Activated CD8-positive, alpha-beta memory T cell treated with anti-CD3 and anti-CD28 coated beads, Interleukin-2, amount 10 ng/mL, durations not matched to agents 7 days and 5 days (primary cell): ENCODE measurements at places on chromosomes 16 and 17. TPM values are rescaled to one million over a fixed set of nuclear protein-coding genes. Genes with fewer than 3 reads are reported as not detected.
A peak's percentile ranks its signal among the peaks of the same experiment; 100 is the strongest.

DNA sequence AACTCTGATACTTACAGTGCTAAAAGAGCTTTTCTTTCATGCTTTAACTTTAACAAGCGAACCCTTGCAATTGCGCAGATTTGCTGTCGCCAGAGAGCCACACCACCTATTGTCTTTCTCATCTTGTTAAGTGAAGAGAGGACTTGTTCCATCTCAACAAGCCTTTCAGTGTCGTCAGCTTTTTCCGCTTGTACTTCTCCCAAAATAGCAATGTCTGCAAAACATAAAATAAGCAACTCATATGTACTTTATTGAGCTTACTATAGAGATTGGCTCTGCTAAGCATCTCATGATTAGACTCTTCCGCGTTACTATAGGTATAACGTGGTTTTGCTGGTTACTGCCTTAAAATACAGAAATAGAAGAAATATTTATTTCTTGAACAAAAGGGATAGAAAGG is 51.9 kb downstream of the ABCA8 start:
- H3K4me3 ChIP-seq, result no peak overlapping the region
- H3K27ac ChIP-seq, result no peak overlapping the region
- H3K4me1 ChIP-seq, result no peaks in the 10 kb centered on the region
- no peaks in the 10 kb centered on the region for H3K27me3 ChIP-seq
- H3K36me3 ChIP-seq, result no peaks in the 10 kb centered on the region

- no peak overlapping the region for H3K4me3 ChIP-seq
- H3K27ac ChIP-seq, result no peak overlapping the region
- peaks cover 42% of the 10 kb centered on the region for H3K27me3 ChIP-seq
- no peak for DNase-seq
Observed at GRCh38 chr17:48497103-48497502, 33.7 kb downstream of the HOXB1 start.

DNA sequence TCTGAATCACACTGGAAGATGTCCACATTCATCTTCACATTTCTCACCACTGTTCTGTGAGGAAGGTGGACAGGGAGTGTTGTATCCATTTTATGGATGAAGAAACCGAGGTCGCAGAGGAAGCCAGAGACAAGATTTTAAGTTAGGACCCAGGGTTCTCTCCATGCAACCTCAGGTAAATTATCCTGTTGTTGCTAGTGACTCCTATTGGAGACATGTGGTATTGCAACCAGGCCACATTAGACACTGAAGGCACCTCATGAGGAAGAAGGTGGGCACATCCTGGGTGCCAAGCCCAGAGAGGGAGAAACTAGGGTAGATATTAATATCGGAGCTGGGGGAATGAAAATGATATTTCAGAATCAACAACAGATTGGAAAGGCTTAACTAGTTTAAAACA is 8.5 kb upstream of the WNT9B start:
- peaks cover 3% of the 10 kb centered on the region for H3K4me1 ChIP-seq
- peaks cover 46% of the 10 kb centered on the region for H3K27me3 ChIP-seq
- no peak for DNase-seq
- H3K36me3 ChIP-seq, result peaks cover 4% of the 10 kb centered on the region
- no peak overlapping the region for H3K4me3 ChIP-seq
- H3K27ac ChIP-seq, result no peak overlapping the region

The TMC7 gene
- total RNA-seq, result not detected

The GAS7 gene
- total RNA-seq, result 2.1 TPM

The NOTUM gene
- total RNA-seq, result not detected

DNA sequence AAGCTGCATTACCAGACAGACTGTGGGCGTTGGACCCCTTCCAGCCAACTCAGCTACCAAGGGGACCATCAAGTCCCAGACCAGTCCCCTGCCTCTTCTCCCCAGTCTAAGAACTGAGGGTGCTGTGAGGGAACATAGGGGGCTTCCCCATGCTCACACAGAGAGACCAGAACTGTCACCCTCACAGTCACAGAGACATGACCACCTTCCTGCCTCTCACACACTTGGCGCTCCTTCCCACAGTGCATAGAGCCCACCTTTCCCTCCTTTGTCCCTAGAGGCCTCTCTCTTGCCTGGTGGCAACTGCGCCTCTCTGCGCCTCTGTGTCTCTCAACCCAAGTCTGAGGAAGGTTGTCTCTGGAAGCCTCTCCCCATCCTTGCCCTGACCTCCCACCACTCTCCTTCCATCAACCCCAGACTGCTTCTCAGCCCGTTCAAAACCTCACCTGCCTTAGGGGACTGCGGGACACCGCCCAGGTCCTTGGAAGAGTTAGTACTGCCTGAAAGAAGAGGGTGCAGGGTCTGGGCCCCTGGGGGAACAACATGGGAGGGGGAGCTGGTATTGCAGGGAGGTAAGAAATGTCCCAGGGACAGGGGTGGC is 6.1 kb upstream of the LHX1 start:
- H3K4me1 ChIP-seq, result peaks cover 35% of the 10 kb centered on the region
- peaks cover 2% of the 10 kb centered on the region for H3K36me3 ChIP-seq
- no peak overlapping the region for H3K27ac ChIP-seq
- DNase-seq, result no peak

- H3K4me3 ChIP-seq, result no peak overlapping the region
- H3K27ac ChIP-seq, result no peak overlapping the region
- no peaks in the 10 kb centered on the region for H3K4me1 ChIP-seq
- no peaks in the 10 kb centered on the region for H3K36me3 ChIP-seq
- DNase-seq, result no peak
Observed at GRCh38 chr17:12554251-12554650, 111.4 kb upstream of the MYOCD start.

DNA sequence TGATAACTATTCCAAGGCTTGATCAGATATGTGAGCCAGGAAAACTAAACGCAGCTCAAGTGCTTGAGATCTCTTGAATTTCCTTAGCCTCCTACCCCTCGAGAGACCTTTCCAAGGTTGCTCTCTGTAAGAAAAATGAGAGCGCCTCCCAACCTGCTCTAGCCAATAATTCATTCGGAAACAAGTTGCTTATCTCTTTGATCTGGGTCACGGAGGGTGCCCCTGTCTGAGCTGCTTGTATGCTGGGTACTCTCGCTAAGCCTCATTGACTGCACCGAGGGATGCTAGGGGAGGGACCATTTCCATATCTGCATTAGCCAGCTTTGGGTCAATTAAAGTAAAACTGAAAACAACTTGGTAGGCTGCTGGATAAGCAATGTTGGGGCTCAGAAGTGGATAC is 70.1 kb upstream of the SHISA6 start:
- H3K36me3 ChIP-seq, result no peaks in the 10 kb centered on the region
- no peak for DNase-seq
- no peak overlapping the region for H3K4me3 ChIP-seq
- H3K27me3 ChIP-seq, result no peaks in the 10 kb centered on the region
- no peak overlapping the region for H3K27ac ChIP-seq

The CYGB gene
- total RNA-seq, result not detected

GRCh38 chr16:31451681-31452351 is 7.5 kb upstream of the ARMC5 start:
- no peaks in the 10 kb centered on the region for H3K27me3 ChIP-seq
- H3K4me3 ChIP-seq, result no peak overlapping the region
- DNase-seq, result no peak
- peaks cover 9% of the 10 kb centered on the region for H3K36me3 ChIP-seq

The TMEM238L gene
- total RNA-seq, result not detected

The DLX3 gene
- total RNA-seq, result not detected

DNA sequence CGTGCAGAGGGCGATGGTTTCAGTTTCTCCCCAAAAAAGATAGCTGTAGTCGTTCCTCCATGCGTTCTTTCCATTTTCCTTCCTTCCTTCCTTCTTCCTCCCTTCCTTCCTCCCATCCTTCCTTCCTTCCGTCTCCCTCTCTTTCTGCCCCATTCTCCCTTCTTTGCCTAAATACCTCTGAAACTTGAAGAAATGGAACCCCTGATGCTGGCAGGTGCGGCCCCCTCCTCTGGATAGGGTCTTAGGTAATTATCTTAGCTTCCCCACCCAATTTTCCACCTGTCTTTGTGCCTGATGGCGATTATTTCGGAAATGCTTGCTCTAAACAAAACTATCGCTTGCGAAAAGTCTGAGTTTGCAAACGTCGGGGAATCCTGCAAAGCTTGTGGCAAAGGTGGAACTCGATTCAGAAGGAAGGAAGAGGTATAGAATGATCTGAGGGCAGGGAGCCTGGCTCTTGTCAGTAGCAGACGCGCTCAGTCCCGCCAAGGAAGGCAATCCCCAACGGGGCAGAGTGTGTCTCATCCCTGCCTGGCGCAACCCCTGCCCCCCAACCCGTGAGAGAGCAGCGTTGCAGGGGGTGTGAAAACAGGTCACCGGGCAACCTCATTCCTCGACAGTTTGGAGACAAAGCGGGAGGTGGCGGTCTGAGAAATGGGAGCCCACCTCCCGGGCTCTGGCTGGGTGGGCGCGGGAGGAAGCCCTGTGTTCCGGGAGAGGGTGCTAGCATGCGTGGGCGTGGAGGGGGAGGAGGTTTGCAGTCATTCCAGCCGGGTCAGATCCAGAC is 2.9 kb upstream of the CBX8 start:
- peaks cover 13% of the 10 kb centered on the region for H3K36me3 ChIP-seq
- H3K27me3 ChIP-seq, result peaks cover 52% of the 10 kb centered on the region
- peaks cover 36% of the 10 kb centered on the region for H3K4me1 ChIP-seq
- DNase-seq, result no peak
- peak overlapping the region; percentile 62 for H3K27ac ChIP-seq
- peak overlapping the region; percentile 25 for H3K4me3 ChIP-seq

DNA sequence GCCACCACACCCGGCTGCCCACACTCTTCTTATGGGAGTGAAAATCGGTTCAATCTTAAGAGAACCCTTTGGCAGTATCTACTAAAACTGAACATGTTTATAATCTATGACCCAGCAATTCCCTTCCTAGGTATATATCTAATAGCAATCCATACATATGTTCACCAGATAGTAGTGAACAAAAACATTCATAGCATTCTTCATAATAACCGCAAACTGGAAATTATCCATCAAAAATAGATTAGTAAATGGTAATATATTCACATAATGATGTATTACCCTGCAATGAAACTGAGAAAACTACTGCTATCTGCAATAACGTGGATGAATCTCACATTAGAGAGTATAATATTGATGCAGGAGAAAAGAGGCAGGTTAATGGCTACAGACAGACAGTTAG is 23.1 kb downstream of the COPRS start:
- H3K4me1 ChIP-seq, result peaks cover 8% of the 10 kb centered on the region
- H3K4me3 ChIP-seq, result no peak overlapping the region
- DNase-seq, result no peak
- no peaks in the 10 kb centered on the region for H3K36me3 ChIP-seq
- H3K27ac ChIP-seq, result no peak overlapping the region

The PLXDC1 gene
- 1.2 TPM for total RNA-seq

- H3K4me1 ChIP-seq, result peaks cover 91% of the 10 kb centered on the region
- no peaks in the 10 kb centered on the region for H3K27me3 ChIP-seq
- no peak overlapping the region for H3K4me3 ChIP-seq
- no peak overlapping the region for H3K27ac ChIP-seq
Observed at GRCh38 chr16:20868890-20869289, 31.3 kb downstream of the DCUN1D3 start.

The UNK gene
- 33.1 TPM for total RNA-seq

DNA sequence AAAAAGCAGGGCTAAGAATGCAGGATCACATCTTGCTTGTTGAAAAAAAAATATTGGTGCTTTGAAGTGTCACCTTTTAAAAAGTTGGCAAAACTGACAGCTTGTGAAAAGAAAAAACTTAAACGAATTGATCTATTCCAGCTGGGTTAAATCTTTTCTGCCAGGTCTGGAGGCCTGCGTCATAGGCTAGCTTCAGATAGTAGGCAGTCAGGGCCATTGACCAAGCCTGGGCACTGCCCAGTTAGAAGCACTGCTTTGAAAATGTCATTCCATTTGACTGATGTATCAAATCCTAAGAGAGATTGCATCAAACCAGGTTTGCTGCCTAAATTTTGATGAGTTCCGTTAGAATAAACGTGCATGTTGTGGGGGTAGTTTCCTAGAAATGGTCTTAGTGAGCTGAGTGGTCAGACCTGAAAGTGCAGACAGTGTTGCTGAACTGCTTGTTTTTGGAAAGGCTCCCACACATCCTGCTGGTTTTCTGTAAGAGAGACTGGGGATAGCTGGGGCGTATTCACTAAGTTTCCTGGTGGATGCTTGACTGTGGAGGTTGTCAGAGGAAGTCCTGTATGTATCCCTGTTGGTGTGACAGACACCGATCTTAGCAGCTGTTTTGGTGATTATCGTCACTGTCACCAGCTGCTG is 38.8 kb downstream of the NUP88 start:
- H3K4me1 ChIP-seq, result no peaks in the 10 kb centered on the region
- no peak overlapping the region for H3K27ac ChIP-seq

GRCh38 chr16:72255786-72256185 is 83.8 kb upstream of the PMFBP1 start:
- no peak for DNase-seq
- H3K27ac ChIP-seq, result no peak overlapping the region
- H3K27me3 ChIP-seq, result no peaks in the 10 kb centered on the region
- no peaks in the 10 kb centered on the region for H3K4me1 ChIP-seq
- no peaks in the 10 kb centered on the region for H3K36me3 ChIP-seq

- H3K27ac ChIP-seq, result no peak overlapping the region
- no peaks in the 10 kb centered on the region for H3K36me3 ChIP-seq
- no peak overlapping the region for H3K4me3 ChIP-seq
Observed at GRCh38 chr16:31842864-31843263, 30.7 kb upstream of the ZNF267 start.

The TBC1D3E gene
- total RNA-seq, result not detected

The CLDN6 gene
- total RNA-seq, result not detected

The NPIPA8 gene
- total RNA-seq, result 29.6 TPM

The HCRT gene
- total RNA-seq, result not detected

GRCh38 chr16:733382-734207 is 6.7 kb downstream of the HAGHL start:
- peaks cover 36% of the 10 kb centered on the region for H3K4me1 ChIP-seq
- H3K4me3 ChIP-seq, result no peak overlapping the region
- no peak overlapping the region for H3K27ac ChIP-seq
- H3K27me3 ChIP-seq, result no peaks in the 10 kb centered on the region
- peak; percentile 45 for DNase-seq

The TBC1D3K gene
- total RNA-seq, result not detected

The ABCC12 gene
- not detected for total RNA-seq

DNA sequence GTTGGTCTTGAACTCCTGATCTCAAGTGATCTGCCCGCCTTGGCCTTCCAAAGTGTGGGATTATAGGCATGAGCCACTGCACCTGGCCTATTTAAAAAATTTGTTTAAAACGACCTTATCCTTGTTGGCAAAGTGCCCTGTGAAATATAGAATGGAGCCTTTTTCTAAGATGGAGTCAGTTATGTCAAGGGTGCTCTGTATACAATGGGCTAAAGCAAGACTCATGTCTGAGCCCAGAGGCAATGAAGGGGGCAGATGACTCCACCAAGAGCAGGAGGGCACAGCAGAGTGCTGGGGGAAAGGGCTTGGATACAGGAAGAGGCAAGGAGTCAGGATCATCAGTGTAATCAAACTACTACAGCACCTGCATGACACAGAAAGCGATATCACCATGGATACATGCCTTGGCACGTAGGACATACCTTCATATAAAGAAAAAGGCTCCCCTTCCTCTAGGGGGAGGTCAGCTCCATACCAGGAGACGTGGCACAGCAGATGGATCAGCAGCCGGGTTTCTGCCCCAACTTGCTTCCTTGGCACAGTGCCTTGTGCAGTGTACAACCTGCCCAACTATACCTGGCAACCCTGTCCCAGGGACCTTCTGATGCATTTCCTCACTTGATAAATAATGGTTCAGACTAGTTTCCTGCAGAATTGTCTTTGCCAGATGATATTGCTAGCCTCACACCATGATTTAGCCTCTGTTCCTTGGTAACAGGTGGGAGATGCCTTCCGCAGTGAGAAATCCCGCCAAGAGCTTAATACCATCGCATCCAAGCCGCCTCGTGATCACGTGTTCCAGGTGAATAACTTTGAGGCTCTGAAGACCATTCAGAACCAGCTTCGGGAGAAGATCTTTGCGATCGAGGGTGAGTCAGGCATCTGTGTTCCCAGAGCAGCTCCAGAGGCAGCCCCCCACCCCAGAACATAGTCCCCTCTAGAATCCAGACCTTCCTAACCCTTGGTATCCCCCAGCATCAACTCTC is 15.3 kb downstream of the ITGAM start:
- H3K27ac ChIP-seq, result no peak overlapping the region
- no peak overlapping the region for H3K4me3 ChIP-seq
- peaks cover 34% of the 10 kb centered on the region for H3K36me3 ChIP-seq
- no peak for DNase-seq
- no peaks in the 10 kb centered on the region for H3K4me1 ChIP-seq
